ENCODE measurements at places on chromosomes 1 and 21.
A peak's percentile ranks its signal among the peaks of the same experiment; 100 is the strongest.

- peak; percentile 64 for DNase-seq
Measured at GRCh38 chr1:84634536-84635205, 55.6 kb downstream of the SSX2IP start.

- DNase-seq, result no peak
Measured at GRCh38 chr1:81547912-81548303, 252.8 kb upstream of the ADGRL2 start.

DNA sequence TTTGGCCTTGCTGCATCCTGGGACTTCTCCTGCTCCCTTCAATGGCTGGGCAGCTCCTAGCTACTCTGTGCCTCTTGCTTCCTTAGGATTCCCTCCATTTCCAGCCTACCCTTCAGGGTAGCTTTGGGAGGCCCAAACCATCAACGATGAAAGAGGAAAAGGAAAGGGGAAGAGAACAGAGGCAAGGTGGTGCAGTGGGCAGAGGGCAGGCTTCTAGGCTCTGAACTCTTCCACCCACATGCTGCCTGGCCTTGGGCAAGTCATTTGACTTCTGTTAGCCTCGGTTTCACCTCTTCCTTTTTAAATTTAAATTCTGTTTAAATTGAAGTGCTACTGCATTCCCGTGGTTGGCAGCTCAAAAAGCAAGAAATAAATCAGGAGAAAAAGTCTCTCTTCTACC lies 5.7 kb upstream of the PPM1J start:
- DNase-seq, result no peak

DNA sequence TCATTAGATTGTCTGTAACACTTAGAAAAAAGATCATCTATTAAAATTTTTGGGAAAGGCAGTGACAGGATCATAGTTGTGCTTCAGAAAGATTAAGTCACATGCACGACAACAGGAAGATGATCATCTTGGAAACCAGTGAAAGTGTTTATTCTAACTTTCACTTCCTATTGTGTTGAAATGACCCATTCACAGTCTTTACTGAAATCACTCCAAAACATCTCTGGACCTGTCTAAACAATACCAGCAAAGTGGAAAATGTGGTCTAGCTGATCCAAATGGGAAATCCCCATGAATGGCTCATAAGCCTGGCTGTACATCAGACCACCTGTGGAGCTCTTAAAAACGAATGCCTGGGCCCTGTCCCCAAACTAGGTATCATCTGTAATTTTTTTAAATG lies 111.1 kb upstream of the ETV3 start:
- DNase-seq, result no peak

GRCh38 chr1:220783453-220783852 lies 3.3 kb upstream of the MTARC1 start:
- no peak for DNase-seq

- DNase-seq, result no peak
Measured at GRCh38 chr1:1529321-1529720, 11.1 kb downstream of the TMEM240 start.

Data from kidney glomerular epithelial cell (primary cell).